ENCODE measurements at places on chromosomes 6 and 20.

- no peak for DNase-seq
Observed at GRCh38 chr6:15511248-15512125, 151.3 kb downstream of the DTNBP1 start.

GRCh38 chr20:57224641-57225138 is 41.8 kb downstream of the BMP7 start:
- no peak for DNase-seq

DNA sequence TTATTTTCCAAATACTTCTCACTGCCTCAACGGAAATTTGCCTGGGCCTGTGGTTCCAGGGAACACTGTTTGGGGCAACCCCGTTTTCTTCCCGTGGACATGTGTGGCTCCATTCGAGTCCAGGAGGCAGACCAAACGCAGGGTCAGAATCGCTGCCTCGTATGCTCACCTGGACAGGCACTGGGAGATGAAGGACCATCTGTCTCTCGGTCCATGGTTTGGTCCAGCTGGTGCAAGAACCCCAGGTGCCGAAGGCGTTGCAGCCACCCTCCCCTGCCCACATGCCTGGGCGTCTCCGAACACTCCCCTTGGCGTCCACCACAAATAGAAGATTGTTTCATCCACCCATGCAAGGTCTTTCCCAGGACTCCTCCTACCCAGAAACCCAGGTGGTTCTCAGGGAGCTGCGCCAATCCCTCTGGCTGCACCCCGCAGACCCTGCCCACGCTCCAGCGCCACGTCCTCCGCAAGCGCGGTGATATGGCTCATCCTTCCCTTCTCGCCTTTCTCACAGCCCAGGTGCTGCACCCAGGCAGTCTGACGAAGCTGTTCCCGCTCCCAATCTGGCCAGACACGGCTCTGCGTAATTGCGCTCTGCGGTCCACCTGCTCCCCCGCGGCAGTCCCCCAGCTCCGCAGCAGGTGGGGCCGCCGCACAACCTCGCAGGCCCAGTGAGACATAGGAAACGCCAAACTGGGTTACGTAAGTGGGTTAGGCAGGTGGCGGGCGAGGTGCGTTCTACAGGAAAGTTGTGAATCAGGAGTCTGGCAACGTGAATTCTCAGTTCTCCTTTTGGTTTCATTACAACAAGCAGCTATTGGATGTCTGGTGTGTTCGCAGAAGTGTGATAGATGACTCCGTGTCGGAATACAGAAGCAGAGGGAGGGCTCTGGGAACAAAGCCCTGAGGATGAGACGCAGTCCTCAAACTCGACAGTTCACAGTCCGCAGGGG is 146.2 kb upstream of the ECI2 start:
- peak; percentile 2 for DNase-seq

DNA sequence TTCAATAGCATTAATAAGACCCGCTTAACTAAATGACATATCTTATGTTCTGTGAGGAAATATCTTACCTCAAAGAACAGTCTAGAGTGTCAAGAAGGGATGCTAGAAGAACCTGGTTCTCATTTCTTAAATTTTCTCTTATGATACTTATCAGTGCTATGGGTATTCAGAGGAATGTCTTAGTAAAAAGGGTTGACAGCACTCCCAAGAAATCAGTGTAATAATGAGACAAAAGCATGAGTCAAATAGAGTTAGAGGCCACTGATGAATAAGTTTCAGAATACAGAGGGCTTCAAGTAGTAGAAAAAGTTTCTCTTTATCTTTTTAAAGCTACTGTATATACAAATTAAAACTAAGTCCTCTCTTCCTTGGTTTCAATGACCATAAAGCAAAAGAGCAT is 242.8 kb downstream of the GJA1 start:
- no peak for DNase-seq

DNA sequence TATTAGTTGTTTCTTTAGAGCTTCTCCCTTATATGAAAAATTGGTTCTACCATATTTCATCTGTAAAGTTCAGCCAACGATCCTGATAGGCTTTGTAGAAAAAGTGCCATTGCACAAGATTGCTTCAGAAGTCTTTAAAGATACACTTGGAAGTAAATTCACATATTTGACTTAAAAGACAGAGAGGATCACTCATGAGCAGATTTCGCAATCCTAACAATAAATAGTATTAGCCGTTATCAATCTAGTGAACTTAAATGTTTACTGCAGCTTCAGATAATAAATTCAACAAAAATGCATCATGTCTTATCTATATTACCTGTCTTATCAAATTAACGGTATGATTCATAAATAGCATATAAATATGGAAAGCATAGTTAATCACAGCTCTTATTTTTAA is 8.7 kb upstream of the SLC17A4 start:
- no peak for DNase-seq

GRCh38 chr20:49924247-49924646 is 8.9 kb upstream of the SPATA2 start:
- no peak for DNase-seq

- no peak for DNase-seq
Observed at GRCh38 chr20:10357974-10358373, 76.0 kb downstream of the MKKS start.

All from stimulated activated CD4-positive, alpha-beta T cell treated with anti-CD3 and anti-CD28 coated beads, Interleukin-12 subunit alpha, Interleukin-12 subunit beta, amount 100 ng/mL, for 24 hours (primary cell).